ENCODE measurements at places on chromosomes 7 and 10.

DNA sequence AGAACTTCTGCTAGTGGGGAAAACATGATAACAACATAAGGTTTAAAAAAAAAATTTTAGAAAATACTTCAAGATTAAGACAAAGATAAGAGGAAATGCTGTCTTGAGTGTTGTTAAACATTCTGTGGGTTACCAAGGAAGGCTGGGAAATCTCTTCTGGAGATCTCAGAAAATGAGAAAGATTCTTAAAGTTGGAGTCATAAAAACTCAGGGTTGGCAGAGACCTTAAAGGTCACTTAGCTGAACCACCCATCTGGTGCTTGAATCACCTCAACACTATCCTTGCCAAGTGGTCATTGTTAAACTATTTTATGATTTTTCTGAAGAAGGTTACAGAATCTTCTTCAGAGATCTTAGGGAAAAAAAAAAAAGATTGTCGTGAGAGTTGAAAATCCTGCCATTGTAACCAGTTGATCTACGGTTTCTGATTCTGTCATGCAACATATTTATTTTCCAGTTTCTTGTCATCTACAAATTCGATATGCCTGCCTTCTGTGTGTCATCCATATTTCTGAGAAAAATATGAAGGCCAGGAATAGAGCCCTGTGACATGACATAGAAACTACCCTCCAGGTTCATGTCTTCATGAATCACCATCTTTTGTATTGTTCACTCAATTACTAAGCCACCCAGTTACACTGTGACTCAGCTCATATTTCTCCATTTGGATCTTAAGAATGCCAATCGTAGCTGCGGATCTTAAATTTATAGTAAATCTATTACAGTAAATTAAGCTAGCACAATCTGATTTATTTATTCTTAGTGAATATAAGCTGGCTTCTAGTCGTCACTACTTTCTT lies 179.2 kb downstream of the ST7 start:
- no peak for DNase-seq

DNA sequence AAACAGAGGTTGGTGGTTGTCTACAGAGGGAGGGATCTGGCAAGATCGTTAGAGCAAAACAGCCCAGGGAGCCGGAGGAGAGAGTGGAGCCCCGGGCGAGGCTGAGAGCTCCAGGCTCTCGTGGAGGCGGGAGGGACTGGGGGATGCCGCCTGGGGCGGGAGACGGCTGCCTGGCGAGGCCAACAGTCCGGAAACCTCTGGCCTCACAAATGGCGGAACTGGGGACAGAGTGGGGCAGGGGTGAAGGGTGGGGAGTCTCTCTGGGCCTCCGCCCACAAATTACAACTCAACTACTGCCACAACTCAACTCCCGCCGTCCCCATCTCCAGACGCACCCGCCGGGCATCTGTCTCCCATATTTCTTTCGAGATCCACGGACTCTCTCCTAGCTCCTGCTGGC lies 47.7 kb downstream of the CLEC2L start:
- DNase-seq = no peak

DNA sequence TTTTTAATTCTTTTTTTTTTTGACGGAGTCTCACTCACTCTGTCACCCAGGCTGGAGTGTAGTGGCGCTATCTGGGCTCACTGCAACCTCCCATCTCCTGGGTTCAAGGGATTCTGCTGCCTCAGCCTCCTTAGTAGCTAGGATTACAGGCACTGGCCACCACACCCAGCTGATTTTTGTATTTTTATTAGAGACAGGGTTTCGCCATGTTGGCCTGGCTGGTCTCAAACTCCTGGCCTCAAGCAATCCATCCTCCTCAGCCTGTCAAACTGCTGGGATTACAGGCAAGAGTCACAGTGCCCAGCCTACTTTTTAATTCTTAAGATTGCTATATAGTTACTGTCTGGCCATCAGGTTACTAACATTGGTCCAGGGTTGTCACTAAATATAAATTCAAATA lies 59.6 kb downstream of the ZNF277 start:
- DNase-seq = no peak

GRCh38 chr7:12222889-12223579 lies 11.9 kb downstream of the TMEM106B start:
- no peak for DNase-seq

DNA sequence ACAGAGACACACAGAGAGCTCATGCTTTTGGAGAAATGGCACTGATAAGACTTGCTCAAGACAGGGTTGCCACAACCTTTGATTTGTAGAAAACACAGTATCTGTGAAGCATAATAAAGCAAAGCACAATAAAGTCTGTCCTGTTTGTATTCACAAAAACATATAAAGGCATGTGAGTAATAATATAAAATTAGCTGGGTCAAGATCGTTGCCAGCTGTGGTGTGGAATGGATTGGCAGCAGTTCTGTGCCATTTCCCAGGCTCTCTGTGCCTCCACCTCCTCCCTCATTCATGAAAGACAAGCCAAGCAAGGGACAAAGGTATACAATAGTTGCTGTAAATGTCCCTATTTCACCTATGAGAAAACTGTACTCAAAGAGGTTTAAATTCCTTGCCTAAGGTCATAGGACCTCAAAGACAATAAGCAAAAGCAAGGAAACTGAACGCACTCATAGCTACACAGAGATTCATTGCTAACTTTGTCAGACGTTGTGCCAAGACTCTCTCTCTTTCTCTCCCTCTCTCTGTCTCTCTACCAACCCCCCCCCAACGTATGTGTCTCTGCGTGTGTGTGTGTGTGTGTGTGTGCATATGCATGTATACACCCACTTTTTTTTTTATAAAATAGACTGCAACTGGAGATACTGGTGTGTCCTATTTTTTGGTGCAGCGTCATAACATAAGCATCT lies 31.8 kb downstream of the CHST3 start:
- no peak for DNase-seq

DNA sequence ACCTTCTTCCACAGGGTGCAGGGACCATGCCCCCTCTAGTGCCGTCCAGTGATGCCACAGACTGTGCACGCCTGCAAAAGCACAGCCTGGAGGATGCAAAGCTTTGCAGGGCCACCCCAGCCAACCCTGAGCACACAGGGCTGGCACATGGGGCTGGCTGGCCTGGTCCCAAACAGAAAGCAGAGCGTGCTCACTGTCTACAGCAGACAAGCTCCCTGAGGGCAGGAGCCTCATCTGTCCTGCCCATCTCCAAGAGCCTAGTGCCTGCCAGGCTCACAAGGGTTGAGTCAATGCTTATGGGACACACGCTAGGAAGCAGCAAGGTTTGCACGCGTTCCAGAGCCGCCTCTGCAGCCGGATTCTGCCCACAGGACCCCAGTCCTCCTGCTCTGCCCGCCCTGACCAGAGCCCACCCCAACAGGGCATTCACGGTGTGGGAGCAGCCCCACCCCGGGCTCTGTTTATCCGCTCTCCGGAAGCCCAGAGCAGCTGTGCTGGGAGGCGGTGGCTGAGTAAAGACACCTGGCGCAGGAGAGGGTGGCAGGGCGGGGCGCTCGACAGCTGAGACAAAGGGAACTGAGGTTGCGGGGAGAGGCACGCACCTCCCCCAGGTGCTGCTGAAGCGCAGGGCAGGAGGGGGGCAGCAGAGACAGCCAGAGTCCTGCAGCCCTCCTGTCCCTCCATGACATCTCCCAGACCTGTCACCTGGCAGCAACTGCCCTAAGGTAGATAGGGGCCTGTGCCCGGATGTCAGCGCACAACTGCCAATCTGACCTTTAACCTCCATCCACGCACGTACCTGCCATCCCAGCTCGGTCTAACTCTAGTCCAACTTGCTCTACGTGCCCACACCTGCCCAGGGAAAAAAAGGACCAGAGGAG lies 4.3 kb downstream of the KCNH2 start:
- DNase-seq = no peak

- DNase-seq = no peak
Observed at GRCh38 chr7:121313793-121314676, 14.8 kb upstream of the WNT16 start.

DNA sequence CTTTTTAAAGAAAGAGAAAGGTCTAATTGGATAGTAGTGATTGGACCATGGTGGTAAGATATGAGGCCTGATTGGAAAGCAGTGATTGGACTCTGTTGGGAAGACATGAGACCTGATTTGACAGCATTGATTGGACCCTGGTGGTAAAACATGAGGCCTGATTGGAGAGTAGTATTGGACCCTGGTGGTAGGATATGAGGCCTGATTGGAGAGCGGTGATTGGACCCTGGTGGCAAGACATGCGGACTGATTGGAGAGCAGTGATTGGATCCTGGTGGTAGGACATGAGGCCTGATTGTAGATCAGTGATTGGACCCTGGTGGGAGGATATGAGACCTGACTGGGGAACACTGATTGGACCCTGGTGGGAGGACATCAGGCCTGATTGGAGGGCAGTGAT lies 444.3 kb downstream of the LRMDA start:
- DNase-seq = no peak

DNA sequence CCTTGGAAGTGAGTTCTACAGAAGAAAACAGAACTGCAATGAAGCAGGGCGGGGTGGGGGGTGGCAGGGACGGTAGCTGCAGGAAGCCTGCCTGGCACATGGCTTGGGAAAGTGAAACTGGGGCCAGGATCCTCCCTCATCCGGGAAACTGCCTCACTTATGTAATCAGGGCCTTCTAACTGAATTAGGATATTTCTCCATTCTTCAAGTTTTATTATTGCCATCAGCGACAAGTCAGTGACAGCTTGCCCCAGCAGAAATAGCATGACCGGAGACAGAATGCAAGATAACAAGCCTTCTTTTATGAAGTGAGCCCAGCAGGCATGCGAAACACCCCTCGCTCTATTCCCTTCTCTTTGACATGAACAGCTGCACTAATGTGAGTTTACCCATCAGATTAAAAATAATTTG lies 77.5 kb upstream of the CACUL1 start:
- DNase-seq = no peak

- no peak for DNase-seq
Observed at GRCh38 chr10:26706936-26707335, 9.4 kb downstream of the PDSS1 start.

- DNase-seq = no peak
Observed at GRCh38 chr7:12695965-12696364, 8.5 kb downstream of the ARL4A start.
